ENCODE measurements at places on chromosomes 4 and X.

- no peak for DNase-seq
These were observed 29.9 kb downstream of the TKTL1 start for GRCh38 chrX:154325541-154325940.

DNA sequence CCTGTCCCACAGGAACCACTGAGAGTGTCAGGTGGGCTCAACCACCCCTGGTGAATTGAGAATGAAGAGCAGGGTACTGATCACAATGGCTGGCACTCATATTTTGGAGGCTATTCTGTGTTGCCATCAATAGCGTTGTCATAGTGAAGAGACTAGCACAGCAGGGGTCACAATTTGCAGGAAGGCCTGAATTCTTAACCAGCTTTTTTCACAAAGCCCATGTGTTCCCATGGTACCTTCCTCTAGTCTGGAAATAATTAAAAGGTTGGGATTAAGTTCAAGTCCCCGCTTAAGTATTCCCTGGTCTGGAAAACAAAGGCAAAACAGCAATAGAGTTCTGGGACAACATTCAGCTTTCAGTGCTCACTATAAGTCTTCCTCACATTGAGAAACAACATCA is 1051.7 kb downstream of the C4orf33 start:
- no peak for DNase-seq

GRCh38 chr4:160296476-160296875 is 1193.6 kb downstream of the RAPGEF2 start:
- DNase-seq: no peak

DNA sequence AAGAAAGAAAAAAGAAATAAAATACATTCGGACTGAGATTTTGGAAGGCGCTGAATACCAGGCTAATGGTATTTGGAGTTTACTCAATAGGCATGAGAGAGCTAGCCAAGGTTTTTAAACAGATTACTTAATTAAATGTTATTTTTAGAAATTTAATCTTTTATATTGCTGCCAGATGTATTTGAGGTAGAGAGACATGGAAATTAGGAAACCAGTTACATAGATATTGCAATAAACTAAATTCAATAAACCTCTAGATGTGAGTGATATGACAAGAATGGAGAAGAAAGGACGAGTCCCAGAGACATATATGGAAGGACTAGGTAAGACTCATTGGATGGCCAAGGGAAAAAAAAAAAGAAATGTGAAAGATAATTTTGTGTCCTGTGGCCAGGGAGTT is 38.5 kb upstream of the IL13RA1 start:
- no peak for DNase-seq

DNA sequence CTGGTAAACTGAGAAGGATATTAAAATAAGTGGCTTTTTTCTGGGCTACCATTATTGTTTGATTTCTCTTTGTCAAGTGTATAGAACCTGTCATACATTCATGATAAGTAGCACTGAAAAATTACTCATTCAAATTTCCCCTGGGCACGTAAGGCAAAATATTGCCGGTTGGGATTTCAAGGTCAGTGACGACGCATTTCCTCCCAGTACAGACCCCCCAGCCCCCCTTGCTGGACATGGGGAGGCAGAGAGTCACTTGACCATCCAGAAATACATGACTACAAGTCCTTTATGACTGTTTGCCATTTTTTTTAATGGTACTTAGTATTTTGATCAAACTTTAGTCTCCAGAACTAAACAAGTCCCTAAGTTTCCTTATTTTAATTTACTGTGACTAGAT is 6.8 kb upstream of the MND1 start:
- no peak for DNase-seq

DNA sequence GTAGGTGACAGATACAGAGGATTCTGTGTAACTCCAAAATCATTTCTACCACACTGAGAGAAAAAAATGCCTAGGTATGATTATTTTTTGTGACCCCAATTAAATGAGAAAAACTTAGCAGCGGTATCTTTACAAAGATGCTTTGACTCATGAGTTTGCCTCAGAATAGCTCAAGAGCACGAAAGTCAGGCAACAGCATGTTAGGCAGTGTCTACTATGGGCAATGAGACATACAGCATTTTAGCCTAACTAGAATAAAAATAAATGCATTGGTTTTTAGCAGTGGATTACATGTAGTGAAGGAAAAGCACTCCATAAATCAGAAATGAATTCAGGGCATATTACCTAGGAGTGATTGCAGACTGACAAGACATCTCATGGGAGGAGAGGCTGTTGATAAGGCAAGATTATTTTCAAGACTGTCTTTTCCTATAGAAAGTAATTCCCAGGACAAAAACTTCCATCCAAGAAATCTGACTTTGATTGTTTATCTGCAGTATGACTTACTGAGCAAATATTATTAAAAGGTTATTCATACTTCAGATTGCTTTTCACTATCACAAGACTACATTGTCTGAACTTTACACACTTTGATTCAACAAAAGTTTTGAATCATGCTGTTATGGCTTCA is 3.6 kb downstream of the ANXA10 start:
- no peak for DNase-seq

DNA sequence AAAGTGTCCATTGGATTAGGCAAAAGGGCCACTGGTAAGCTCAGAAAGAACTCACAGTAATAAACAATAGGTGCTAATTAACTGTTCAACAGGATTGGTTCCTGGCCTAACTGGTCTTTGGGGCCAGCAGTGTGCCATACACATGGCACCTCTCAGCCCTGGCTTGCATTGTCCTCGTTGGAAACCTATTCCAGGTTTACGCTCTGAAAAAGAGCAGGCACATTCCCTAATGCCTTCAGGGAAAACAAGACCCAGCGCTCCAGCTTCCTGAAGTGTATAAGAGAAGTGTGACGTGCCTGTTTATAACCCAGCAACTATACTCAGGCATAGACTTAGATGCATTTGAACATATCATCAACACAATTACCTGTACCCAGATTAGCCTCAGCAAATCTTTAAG is 51.9 kb upstream of the RBM47 start:
- DNase-seq: no peak

GRCh38 chr4:169971456-169972015 is 54.7 kb downstream of the MFAP3L start:
- no peak for DNase-seq

- DNase-seq: no peak
These were observed 70.6 kb downstream of the ARFIP1 start for GRCh38 chr4:152850377-152850776.

DNA sequence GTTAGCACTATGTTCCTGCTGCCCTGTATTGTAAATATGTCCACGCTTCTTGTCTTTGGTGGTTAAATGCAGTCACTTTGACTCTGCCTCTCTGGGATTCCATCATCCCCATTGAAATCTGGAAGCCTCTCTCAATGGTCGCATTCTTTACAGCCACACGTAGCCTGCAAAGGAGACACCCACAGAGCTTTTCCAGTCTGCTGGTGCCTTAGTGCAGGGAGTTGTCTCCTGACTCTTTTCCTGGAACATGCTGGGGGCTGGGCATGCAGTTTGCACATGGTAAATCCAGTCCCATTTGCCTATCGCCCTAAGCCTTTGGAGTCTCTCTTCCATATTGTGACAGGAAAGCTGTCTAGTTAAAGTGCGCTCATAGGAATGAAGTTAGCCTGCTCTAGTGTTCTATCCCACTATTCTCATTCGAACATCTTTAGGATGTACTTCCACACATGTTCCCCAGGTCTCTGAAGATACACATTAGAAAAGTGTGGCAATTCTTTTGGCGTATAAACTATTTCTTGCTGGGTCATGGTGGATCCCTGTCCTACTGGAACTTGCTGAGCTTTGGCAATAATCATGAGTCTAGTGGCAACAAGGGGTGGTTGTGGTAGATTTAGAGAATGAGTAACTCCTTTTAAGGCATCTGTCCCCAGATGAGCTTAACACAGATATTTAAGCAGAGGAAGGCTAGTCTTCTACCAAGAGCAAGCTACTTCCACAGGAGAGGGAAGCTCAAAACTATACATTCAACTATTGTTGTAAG is 33.7 kb downstream of the COQ2 start:
- DNase-seq: no peak

GRCh38 chrX:108001218-108001814 is 19.1 kb upstream of the TEX13B start:
- no peak for DNase-seq

- DNase-seq: peak; percentile 42
These were observed at the start of gene UBL4A for GRCh38 chrX:154486396-154487207. Gene UBL4A, minus strand, starts transcription at chrX:154486615. Its CDS starts 31 bp downstream, at chrX:154486584.

GRCh38 chrX:12811658-12812057 is 20.4 kb downstream of the PRPS2 start:
- no peak for DNase-seq

GRCh38 chr4:87601361-87601760 is 7.0 kb upstream of the DSPP start:
- DNase-seq: no peak

DNA sequence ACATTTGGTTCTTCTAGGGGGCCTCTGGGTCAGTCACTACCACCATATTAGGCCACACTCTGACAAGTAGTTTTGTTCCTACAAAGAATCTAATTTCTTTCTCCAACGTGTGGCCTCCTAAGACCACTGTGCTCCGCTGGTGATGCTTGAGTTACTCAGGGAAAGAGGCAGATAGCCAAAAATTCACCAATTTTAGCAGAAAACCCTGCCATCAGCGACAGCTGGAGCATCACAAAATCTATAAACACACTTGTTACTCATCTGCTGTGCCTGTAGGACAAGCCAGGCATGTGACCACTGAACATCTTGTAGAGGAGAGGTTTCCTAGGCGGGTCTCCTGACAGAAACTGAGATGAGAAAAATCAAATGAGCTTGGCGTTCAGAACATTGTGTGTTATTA is 105.4 kb downstream of the SYNPO2 start:
- DNase-seq: no peak

- no peak for DNase-seq
These were observed 14.7 kb upstream of the RBMXL3 start for GRCh38 chrX:115174548-115174947.

DNA sequence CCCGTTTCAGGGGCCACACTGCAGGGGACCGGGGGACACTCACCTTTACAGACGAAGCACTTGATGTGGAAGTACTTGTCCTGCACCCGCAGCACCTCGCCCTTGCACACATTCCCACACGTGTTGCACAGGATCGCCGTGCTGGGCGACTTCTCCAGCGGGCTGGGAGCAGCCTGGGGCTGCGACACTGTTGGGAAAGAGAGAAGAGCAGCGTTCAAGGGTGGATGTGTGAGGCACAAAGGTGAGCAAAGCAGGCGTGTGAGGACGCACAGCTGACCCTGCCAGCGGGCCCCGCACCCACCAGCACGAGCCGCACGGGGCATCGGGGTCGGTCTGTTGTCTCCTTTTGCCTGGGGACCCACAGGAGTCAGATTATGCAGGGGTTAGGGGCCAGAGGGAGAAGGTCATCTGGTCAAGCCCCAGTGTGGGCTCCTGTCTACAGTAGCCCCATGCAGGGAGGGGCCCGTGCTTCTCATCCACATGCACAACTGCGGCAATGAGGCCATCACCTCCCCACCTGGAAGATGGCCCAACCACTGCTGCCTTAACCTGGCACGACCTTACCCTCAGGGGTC is 52.1 kb downstream of the ABLIM2 start:
- DNase-seq: no peak

GRCh38 chr4:179797738-179798137 is 2355.5 kb upstream of the AGA start:
- DNase-seq: no peak
